ENCODE measurements at places on chromosomes 3 and 15.

DNA sequence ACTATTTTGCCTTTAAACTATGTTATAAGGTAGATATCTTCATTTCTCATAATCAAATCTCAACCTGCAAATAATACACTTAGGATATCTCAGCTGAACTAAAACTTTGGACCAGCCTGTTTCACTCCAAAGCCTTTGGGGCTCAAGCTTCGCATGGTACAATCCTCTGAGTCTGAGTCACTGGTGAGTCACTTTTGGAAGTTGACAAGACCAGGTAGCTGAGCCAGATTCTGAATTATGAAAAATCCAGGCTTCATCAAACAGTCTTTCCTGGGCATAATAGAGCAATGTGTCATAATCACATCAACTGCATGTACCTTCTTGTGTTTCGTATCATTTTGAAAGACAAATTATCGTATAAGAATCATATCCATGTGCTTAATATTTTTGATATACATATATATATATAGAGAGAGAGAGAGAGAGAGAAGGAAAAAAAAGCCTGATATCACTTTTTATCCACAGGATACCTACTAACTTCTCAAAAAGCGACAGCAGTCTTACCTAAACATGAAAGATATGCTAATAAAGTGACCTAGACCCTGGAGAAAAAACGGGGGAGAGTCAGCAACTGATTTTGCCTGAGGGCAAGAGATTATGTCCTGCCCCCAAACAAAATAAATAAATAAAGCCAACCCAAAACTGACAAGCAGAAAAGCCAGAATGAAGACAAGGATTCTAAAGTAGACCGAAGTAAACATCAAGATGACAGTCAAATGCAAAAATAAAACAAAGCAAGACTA is 263.9 kb upstream of the TGFBR2 start:
- no peak for DNase-seq

DNA sequence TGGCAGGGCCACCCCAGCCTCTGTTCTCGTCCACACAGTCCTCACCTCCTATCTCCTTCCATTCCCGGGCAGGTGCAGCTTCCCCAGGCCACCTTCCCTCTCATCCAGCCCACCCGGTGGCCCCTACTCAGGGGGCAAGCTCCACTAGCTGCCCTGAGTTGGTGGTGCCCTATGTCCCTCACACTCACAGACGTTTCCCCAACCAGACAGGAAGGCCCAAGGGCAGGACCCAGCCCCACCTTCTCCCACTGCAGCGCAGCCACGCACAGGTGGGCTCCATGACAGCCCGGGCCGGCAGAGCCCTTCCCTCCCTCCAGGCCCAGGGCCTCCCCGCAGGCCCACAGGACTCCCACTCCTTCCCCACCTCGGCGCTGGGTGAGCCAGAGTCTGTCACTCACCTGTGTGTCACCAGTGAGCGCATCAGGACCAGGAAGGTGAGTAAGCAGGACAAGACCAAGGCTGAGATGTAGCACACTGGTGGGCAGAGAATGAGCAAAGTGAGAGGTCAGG is 11.1 kb downstream of the ISLR start:
- DNase-seq: no peak

- DNase-seq: no peak
Measured at GRCh38 chr15:99732124-99732750, 1.0 kb downstream of the LYSMD4 start.

GRCh38 chr3:172516318-172517214 is 6.7 kb downstream of the TNFSF10 start:
- no peak for DNase-seq

- DNase-seq: no peak
Measured at GRCh38 chr3:24640330-24640877, 145.8 kb upstream of the THRB start.

DNA sequence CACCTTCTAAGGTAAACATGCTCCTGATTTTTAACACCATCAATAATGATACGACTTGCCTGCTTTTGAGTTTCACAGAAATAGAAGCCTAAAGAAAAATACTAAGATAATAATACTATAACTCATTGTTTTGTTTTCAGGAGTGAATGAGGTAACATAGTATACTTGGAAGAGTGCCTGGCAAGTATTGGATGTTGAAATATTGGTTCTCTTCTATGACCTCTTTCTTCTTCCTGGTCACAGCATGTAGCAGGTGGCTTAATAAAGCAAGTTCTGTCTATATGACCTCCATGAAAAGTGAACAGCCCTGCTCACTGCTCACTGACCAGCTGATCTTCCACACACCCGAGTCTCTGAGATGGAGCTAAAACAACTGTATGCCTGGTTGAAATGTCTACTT is 312.3 kb upstream of the ONECUT1 start:
- no peak for DNase-seq

GRCh38 chr3:180707896-180708295 is 28.6 kb upstream of the CCDC39 start:
- DNase-seq: no peak

- no peak for DNase-seq
Measured at GRCh38 chr15:80831606-80832224, 52.5 kb downstream of the CEMIP start.

- no peak for DNase-seq
Measured at GRCh38 chr3:13461169-13462124, 18.7 kb upstream of the HDAC11 start.

GRCh38 chr15:60803059-60803458 is 324.1 kb upstream of the ICE2 start:
- no peak for DNase-seq

DNA sequence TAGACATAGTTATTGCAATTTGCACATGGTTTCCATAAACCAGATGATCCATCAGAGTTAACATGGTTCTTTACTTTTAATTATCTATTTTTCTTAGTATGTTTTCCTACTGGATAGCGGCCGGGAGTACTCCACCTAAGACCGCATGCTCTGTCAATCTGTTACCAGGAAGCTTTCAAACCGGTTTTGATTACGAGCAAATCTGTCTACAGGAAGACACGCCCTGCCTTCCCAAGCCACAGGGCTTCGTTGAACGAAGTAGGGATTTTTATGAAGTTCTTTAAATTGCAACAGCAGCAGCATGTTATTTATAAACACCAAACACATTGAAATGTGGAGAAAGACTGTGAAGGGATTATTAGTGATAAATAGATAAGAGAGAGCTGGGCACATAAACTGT is 283.3 kb upstream of the ROBO2 start:
- DNase-seq: no peak

GRCh38 chr3:168459226-168459784 is 363.6 kb upstream of the GOLIM4 start:
- DNase-seq: no peak

- no peak for DNase-seq
Measured at GRCh38 chr3:113086560-113087461, 96.0 kb downstream of the GTPBP8 start.

- no peak for DNase-seq
Measured at GRCh38 chr3:65888196-65888595, 150.5 kb downstream of the MAGI1 start.

GRCh38 chr3:171736556-171736955 is 73.7 kb downstream of the PLD1 start:
- no peak for DNase-seq

DNA sequence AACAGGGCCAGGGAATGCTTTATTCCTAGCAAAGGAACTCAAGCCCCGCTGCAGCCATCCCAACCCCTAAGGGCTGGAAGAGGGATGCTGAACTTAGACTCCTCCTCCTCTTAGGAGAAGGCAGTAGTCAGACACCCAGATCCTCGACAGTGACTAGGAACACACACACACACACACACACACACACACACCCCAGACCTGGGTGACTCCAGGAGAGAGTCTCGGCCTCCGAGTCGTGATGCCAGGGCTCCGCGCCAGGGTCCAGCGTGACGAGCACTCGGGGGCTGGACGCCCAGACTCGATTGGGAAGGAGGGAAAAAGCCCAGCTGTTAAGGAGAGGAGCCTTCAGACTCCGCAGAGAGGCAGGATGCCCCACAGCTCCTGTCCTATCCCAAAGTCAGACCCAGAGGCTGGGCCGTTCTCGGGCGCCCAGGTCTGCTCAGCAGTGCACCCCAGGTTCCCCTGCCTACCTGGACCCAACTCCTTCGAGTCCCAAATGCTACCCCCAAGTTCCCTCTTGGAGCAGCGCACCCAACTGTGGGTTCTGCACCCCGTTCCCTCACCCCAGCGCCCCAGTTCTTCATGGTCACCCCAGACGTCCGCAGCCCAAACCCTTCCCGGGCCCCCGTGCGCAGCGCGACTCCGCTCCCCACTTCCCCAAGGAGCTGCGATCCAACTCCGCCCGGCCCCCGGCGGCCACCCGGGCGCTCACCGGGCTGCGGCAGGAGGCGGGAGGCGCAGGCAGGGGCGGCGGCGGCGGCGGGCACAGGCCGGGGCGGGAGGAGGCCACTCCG is 421 bp downstream of the BMF start:
- DNase-seq: no peak

DNA sequence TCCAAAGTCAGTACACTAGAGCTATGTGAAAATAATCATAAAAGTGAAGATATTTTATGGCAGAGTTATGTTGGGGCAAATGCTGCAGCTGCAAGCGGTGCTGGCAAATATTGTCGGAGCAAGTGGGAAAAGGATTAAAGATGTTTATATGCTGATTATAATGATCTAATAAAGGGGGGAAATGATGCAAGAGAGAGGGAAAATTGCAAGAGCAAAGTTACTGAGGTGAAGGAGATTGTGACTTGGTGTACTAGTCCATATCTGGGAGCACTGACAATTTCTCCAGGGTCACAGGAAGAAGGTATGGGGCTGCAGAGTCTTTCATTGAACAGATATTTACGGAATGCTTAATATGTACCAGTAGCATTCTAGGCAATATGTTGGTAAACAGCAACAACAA is 45.8 kb downstream of the OPA1 start:
- DNase-seq: no peak

DNA sequence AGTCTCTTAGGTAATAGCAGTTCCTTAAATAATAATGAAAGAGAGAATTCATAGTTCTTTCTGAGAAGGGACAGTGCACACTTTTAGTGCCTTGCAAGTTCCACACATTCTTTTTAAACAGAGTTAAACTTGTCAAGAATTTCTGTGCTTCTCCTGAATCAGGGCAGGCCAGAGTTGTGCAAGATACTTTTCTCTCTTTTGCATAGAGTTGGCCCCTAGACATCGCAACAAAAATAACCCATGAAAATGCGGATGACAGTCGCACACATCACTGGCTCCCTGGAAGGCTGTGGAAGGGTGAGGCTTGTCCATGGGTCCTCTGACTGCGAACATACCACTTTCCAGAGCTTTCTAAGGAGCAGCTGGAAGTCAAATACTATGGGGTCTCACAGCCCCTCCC is 40.1 kb downstream of the FBLN2 start:
- no peak for DNase-seq

DNA sequence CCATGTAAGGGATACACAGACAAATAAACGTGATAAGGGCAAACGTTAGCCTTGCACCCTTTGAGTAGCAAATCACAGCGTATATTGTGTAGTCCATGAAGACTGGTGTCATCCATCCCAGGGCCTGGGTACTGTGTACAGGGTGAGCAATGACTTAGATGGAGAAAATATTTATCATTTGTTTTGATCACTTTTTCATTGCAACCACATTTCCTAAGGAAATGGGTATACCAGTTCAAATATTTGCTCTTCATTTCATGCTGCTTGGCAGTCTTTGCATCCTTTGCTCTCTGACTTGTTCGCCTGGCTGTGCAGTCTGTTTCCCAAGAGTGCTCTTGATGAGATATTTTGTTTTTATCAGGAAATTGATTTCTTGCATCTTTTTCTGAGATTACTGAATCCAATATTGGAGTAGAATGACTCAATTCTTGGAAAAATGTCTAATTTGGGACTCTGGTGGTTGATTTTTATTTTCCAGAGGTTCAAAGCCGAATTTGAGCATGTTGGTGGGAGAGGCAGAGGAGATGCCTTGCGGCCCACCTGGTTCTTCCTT is 424.6 kb upstream of the SEMA6D start:
- no peak for DNase-seq

DNA sequence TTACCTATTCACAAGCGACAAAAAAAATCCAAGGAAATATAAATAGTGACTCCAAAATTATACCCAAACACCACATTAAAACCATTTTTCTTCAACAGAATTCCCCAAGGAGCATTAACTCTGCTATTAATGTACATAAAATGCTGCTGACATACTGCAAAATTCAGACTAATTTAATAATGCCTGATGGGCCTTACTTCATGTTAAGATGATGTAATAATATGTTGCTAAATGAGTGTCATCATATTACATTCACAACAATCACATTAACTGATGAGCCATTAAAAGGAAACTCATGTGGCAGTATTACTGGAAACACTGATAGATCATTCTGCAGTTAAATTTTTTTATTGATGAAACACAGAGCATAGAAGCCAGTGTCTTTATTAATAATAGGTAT is 204.9 kb upstream of the CGNL1 start:
- no peak for DNase-seq

DNA sequence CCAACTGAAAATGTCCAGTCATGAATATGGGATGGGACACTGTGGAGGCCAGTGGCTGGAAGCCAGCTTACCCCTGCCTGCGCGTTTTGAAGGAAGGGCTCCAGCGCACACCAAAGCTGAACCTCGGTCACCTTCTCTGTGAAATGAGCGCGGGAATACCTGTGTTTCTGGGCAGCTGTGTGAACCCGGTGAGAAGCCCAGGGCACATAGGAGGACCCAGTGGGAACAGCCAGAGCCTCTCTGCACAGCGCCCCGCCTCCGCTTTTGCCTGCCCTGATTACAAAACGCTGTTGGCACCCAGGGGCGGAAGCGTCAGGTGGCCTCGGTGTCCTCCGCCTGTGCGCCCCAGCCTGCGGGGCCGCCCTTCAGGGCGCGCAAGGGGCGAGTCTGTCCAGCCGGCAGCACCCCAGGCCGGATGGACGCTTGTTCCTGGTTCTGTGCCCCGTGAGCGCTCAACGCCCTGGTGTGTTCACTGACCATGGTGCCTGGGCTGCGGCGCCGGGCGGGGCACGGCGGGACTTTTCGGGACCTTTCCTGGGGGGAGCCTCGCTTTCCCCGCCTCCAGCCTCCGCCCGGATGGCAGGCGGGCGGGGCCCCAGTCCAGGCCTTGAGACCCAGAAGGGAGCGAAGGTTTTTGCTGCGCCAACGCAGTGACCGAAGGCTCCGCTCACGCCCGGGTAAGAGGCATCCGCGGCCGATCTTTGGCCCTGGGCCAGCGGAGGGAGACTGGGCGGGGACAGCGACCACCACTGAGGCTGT is at the start of gene SQOR:
SQOR (plus strand) TSS at position 598 of the 759 bp plus-strand sequence. CDS start 23,895 bp downstream, outside the sequence.
- no peak for DNase-seq

GRCh38 chr3:126438186-126438585 is 37.5 kb downstream of the ZXDC start:
- no peak for DNase-seq

DNA sequence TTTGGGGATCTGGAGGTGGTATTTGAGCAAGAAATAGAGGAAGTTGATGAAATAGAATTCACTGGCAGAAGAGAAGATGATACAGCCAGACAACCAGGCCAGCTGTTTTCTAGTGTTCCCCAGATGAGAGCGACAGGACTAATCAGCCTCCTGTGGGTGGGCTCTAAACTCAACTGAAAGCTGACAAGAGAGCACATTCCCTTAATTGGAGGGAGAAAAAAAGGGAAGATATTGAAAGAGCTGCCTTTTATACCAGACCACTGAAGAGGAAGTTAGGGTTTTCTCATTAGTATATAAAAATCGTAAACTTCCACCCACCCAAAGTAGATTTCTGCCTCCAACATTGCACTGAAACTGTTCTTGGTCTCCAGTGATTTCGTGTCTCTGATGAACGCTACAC is 6.5 kb upstream of the TM4SF19 start:
- DNase-seq: no peak

GRCh38 chr15:45573961-45574629 is 13.1 kb upstream of the BLOC1S6 start:
- DNase-seq: no peak

All from DMS 273 treated with DMSO at 0.1 percent for 48 hours (cell line).